CD4-positive, alpha-beta memory T cell (primary cell): ENCODE measurements at places on chromosomes 5 and 9. TPM values are rescaled to one million over a fixed set of nuclear protein-coding genes. Genes with fewer than 3 reads are reported as not detected.

DNA sequence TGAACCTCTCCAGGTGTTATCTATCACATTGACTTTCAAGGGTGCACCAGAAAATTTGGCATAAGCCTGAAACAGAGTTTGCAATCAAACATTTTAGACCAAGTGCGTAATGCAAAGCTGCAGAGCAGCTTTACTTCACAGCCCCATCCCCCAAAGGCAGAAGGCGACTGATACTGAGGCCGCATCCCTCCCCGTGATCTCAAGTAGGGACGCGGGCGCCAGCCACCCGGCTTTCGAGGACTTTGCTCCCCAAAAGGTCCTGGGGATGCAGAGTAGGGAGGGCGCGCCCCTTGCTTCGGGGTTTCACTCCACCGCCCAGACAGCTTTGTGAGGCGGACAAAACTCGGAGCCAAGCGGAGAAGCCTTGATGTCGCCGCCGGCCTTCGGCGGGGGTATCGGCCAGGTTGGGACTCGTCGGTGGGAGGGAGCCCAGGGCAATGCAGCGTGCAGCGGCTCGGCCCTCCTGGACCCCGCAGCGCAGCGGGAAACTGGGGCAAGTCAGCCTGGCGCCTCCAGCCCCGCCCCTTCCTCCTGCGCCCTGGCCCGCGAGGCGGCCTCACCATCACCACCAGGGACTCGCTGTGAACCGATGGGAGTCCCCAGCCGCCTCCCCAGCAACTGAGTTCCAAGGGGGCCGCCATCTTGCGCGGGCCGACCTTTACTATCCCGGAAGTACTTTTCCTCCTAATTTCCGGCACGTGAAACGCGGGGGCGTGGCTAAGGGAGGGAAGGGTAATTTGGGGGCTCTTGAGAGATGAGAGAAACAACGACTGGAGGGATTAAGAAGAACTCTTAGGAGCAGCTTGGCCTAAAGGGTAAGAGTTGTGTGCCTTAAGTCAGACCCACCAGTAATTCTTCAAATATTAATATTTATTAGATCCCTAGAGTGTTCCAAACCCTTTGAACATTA lies at the start of gene MTX3:
Gene MTX3, minus strand, starts transcription at position 665 of the 910 bp plus-strand sequence. Its CDS starts 24 bp downstream, at position 641.
- peak; percentile 85 for DNase-seq
- peaks cover 23% of the 10 kb centered on the region for H3K4me1 ChIP-seq
- H3K27me3 ChIP-seq, result no peaks in the 10 kb centered on the region
- H3K27ac ChIP-seq, result peak within 1 kb of the TSS; percentile 67
- peaks cover 7% of the 10 kb centered on the region for H3K36me3 ChIP-seq

Gene ALDH7A1
- 2.2 TPM for total RNA-seq

DNA sequence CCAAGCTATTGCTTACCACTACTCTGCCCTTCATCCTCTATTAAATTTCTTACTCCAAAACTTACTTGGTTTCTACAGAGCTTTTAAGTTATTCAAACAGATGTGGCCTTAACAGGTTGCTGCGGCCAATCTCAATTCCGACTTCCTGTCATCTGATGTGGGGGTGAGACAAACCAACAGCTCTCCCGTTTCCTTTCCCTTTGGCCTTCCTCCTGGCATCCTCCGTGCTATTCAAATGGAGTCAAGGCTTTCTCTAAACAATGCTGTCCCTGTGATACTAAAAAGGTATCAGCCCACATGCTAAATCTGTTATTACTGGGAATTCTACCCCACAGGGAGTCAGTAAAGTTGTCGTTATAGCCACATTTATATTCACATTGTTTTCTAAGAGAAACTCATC lies 11.8 kb downstream of the RBM18 start:
- H3K27ac ChIP-seq, result no peak overlapping the region
- H3K4me1 ChIP-seq, result peaks cover 4% of the 10 kb centered on the region
- no peaks in the 10 kb centered on the region for H3K27me3 ChIP-seq
- DNase-seq, result no peak
- H3K4me3 ChIP-seq, result no peak overlapping the region

- peaks cover 50% of the 10 kb centered on the region for H3K27me3 ChIP-seq
- no peaks in the 10 kb centered on the region for H3K36me3 ChIP-seq
- DNase-seq, result no peak
- peaks cover 25% of the 10 kb centered on the region for H3K4me1 ChIP-seq
- H3K4me3 ChIP-seq, result no peak overlapping the region
These were observed 70.5 kb downstream of the FOXD1 start for GRCh38 chr5:73378070-73378469.

GRCh38 chr5:154380263-154380662 lies 65.5 kb upstream of the SAP30L start:
- H3K4me1 ChIP-seq, result no peaks in the 10 kb centered on the region
- no peaks in the 10 kb centered on the region for H3K27me3 ChIP-seq
- H3K4me3 ChIP-seq, result no peak overlapping the region

Gene PCDHB12
- not detected for total RNA-seq

GRCh38 chr5:8879248-8879647 lies 666.6 kb downstream of the SEMA5A start:
- H3K27ac ChIP-seq, result no peak overlapping the region
- H3K27me3 ChIP-seq, result no peaks in the 10 kb centered on the region
- no peak overlapping the region for H3K4me3 ChIP-seq
- no peaks in the 10 kb centered on the region for H3K36me3 ChIP-seq
- H3K4me1 ChIP-seq, result no peaks in the 10 kb centered on the region

DNA sequence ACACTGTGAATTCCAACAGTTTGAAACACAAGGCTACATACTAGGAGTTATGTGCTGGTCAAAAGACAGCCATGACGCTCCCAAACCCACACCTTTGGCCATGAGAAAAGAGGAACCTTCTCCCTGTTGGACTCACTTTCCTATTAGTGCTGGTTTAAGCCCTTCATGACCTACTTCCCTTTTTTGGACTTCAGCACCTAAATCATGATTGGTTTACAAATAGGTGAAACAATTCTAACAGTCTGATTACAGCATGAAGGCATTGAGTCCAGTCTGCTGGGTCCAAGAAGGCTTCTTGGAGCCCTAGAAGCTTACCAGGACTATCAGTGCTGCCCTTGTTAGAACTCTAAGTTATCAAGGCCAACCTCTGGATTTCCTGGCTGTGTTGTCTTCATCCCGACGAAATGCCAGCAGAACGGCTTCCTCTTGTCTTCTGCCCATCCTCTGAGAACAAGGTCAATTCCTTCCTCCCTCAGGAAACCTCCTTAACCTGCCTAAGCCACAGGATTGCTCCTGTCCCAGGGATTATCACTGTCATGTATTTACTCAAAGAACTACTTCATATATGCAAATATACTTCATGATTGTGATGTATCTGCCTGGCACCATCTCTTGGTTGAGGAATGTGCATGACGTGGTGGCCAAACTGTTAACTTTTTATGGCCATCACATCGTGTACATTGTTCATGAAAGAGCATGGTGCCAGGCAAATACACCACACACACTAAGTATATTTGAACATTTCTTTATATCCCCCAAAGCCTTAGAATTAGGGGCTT lies 83.6 kb downstream of the ANKH start:
- no peak for DNase-seq
- H3K27ac ChIP-seq, result no peak overlapping the region
- no peak overlapping the region for H3K4me3 ChIP-seq
- peaks cover 30% of the 10 kb centered on the region for H3K4me1 ChIP-seq
- H3K27me3 ChIP-seq, result no peaks in the 10 kb centered on the region

- peak; percentile 6 for DNase-seq
- H3K27me3 ChIP-seq, result no peaks in the 10 kb centered on the region
- H3K27ac ChIP-seq, result no peak within 1 kb of the TSS
- H3K4me3 ChIP-seq, result peak within 1 kb of the TSS; percentile 43
These were observed at the start of gene GPX3 for GRCh38 chr5:151020304-151021110. TSS of gene GPX3 (plus strand) at chr5:151020591. CDS start at chr5:151020655, 64 bp downstream.

DNA sequence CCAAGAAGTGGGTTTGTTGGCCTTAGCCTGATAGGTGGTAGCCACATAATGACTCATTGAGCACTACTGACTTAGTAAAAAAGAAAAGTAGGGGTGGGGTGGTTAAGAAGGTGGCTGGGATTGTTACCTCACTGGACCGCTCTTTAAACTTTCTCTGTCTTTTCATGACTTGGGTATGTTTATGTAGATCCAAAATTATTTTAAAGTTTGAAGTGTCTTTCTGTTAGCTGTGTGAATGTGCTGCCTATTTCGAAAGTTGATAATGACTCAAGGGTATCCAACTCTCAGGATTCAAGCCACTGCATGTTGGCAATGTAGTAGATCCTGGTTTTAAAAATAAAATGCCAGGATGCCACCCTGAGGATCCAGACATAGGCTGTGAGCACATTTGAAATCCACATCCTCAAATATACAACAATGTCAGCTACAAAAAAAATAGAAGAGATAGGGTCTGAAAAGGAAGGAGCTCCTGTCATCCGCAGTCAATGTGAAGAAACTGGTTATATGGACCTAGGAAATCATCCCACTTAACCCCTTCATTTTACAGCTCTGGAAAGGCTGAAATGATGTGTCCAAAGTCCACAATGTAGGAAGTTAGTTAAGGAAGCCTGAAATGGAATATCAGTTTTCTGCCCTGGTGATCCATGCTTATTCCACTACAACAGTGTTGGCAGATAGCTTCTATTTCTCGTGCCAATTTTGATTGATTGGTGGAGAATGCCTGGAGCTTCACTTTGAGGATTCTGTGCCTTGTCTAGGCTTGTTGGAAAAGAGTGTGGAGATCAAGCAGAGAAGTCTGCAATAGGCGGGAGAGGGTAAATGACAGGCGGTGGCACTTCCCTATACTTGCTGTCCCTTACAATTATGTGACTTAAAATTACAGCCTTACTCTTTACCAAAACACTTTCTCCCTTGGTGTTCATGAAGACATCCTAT lies 23.4 kb downstream of the ZNF462 start:
- no peak overlapping the region for H3K4me3 ChIP-seq
- H3K27ac ChIP-seq, result no peak overlapping the region
- no peak for DNase-seq
- H3K36me3 ChIP-seq, result no peaks in the 10 kb centered on the region

GRCh38 chr9:110058304-110058953 lies 149.5 kb downstream of the C9orf152 start:
- H3K4me1 ChIP-seq, result no peaks in the 10 kb centered on the region
- H3K4me3 ChIP-seq, result no peak overlapping the region
- no peak for DNase-seq
- H3K27me3 ChIP-seq, result no peaks in the 10 kb centered on the region
- H3K27ac ChIP-seq, result no peak overlapping the region

GRCh38 chr5:396531-396961 lies 46.4 kb upstream of the EXOC3 start:
- no peaks in the 10 kb centered on the region for H3K36me3 ChIP-seq
- H3K27me3 ChIP-seq, result no peaks in the 10 kb centered on the region
- no peak overlapping the region for H3K27ac ChIP-seq

DNA sequence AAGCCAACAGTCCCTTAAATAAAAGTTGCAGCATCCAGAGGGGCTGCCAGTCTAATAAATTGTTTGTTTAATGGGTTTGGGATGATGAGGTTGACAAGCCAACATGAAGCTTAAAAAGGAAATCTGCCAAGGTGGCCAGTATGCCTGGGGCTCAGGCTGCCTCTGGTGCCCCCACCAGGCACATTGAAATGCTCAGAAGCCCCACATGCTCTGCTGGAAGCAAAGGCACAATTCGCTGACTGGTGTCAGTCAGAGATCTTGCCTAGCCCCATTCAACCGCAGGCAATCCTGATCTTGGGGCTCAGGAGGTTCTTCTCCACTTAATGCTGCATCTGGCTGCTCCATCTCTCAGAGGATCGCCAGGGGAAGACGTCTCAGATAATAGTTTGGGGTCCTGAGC lies 44.2 kb upstream of the TCERG1 start:
- H3K4me3 ChIP-seq, result no peak overlapping the region
- H3K4me1 ChIP-seq, result no peaks in the 10 kb centered on the region
- peaks cover 6% of the 10 kb centered on the region for H3K27me3 ChIP-seq

Gene FOXD4L6
- total RNA-seq, result not detected

DNA sequence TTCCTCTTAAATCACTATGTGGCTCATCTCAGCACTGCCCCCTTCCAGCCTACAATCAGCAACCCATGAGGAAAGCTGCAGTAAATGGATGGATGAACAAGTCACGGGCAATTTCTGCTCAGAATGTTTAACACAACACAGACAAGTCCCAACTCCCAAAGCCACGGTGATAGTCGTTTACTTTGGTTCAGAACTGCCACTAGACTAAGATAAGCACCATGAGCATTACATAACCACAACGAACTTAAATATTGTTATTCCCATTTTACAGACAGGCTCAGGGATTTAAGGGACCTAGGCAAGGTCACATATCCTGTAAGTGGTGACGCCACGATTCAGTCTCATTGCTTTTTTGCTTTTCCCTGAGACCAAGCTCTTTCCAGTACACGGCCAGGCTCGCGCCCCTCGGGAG lies 2.0 kb upstream of the SMIM27 start:
- H3K4me3 ChIP-seq, result peak overlapping the region; percentile 98
- H3K27me3 ChIP-seq, result no peaks in the 10 kb centered on the region
- H3K4me1 ChIP-seq, result peaks cover 49% of the 10 kb centered on the region
- peak overlapping the region; percentile 88 for H3K27ac ChIP-seq
- no peaks in the 10 kb centered on the region for H3K36me3 ChIP-seq

DNA sequence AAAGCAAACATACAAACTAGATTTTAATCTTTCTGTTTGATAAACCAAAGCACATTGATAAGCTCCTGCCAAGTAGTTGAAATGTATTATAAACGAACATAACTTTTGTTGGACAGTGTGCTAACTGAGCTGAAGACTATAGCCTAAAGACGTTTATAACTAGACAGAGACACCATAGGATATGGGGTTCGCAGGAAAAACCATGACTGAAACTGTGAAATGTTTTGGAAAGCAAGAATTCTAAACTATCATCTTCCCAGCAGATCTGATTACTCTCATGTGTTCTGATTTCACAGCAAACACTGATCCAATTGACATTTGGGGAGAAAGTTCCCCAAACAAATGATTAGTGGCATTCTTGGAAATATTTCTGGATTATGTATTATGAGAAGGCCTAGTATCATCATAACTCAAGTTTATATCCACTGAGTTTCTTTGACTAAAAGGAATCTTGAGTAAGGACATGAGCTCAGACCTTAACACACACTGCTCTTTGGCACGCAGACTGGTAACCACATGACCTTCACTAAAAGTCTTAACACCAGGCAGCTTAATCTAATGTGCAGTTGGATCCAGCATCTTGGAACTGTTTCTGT lies 375.2 kb downstream of the ZNF608 start:
- H3K4me1 ChIP-seq, result no peaks in the 10 kb centered on the region
- H3K36me3 ChIP-seq, result no peaks in the 10 kb centered on the region
- DNase-seq, result no peak
- no peak overlapping the region for H3K4me3 ChIP-seq
- no peak overlapping the region for H3K27ac ChIP-seq
- H3K27me3 ChIP-seq, result no peaks in the 10 kb centered on the region

GRCh38 chr9:136362450-136362784 lies 1.1 kb downstream of the DNLZ start:
- no peak for DNase-seq
- no peaks in the 10 kb centered on the region for H3K36me3 ChIP-seq
- H3K27ac ChIP-seq, result peak overlapping the region; percentile 76
- no peak overlapping the region for H3K4me3 ChIP-seq

GRCh38 chr5:122180863-122181548 lies 51.7 kb downstream of the ZNF474 start:
- H3K27me3 ChIP-seq, result no peaks in the 10 kb centered on the region
- H3K27ac ChIP-seq, result no peak overlapping the region
- no peaks in the 10 kb centered on the region for H3K36me3 ChIP-seq
- H3K4me1 ChIP-seq, result no peaks in the 10 kb centered on the region

Gene KCNV2
- total RNA-seq, result not detected

- peaks cover 20% of the 10 kb centered on the region for H3K4me1 ChIP-seq
- DNase-seq, result no peak
- H3K4me3 ChIP-seq, result no peak overlapping the region
- H3K27ac ChIP-seq, result no peak overlapping the region
These were observed 52.1 kb downstream of the C9orf50 start for GRCh38 chr9:129568560-129569501.

Gene PCYOX1L
- total RNA-seq, result 43.9 TPM

- H3K27ac ChIP-seq, result peak overlapping the region; percentile 91
- H3K27me3 ChIP-seq, result no peaks in the 10 kb centered on the region
- no peak for DNase-seq
- H3K4me3 ChIP-seq, result peak overlapping the region; percentile 75
- H3K36me3 ChIP-seq, result peaks cover 11% of the 10 kb centered on the region
These were observed 500 bp downstream of the URM1 start for GRCh38 chr9:128371630-128372117.

Gene CCNI2
- total RNA-seq, result 12.5 TPM
